ENCODE measurements at places on chromosomes 12 and 14.

DNA sequence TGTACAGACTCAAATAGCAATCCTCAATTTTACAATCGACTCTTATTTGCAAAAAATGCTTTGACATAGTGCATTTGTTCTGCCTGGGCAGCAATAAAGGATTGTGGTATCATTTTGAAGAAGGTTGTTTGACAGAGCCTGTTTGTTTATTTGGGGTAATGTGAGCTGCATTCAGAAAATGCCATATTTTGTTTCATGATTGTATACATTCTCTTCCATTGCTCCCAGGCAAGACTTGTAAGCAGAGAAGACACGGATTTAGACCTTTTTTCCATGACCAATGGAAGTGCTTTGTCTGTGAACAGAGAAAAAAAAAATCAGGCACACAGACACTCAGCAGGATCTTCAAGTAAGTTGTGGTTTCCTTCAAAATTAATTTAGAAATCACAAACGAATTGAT is 35.5 kb upstream of the ALX1 start:
- H3K4me3 ChIP-seq = no peak overlapping the region
- no peaks in the 10 kb centered on the region for H3K36me3 ChIP-seq
- no peak overlapping the region for H3K27ac ChIP-seq
- no peak for DNase-seq
- no peaks in the 10 kb centered on the region for H3K27me3 ChIP-seq

GRCh38 chr12:109308534-109309380 is at the start of gene FOXN4:
Gene FOXN4 (minus strand): TSS chr12:109309284. CDS start chr12:109308321, 963 bp downstream.
- H3K27me3 ChIP-seq = peaks cover 44% of the 10 kb centered on the region
- H3K4me3 ChIP-seq = peak within 1 kb of the TSS; percentile 92
- DNase-seq = no peak
- peaks cover 12% of the 10 kb centered on the region for H3K4me1 ChIP-seq

- H3K4me3 ChIP-seq = no peak overlapping the region
- no peaks in the 10 kb centered on the region for H3K36me3 ChIP-seq
- no peak for DNase-seq
- H3K4me1 ChIP-seq = no peaks in the 10 kb centered on the region
- H3K27ac ChIP-seq = no peak overlapping the region
- peaks cover 39% of the 10 kb centered on the region for H3K27me3 ChIP-seq
These were observed 68.0 kb downstream of the GRIN2B start for GRCh38 chr12:13913371-13913770.

- no peaks in the 10 kb centered on the region for H3K36me3 ChIP-seq
- no peaks in the 10 kb centered on the region for H3K4me1 ChIP-seq
- H3K27ac ChIP-seq = no peak overlapping the region
- no peak overlapping the region for H3K4me3 ChIP-seq
- no peak for DNase-seq
These were observed 91.6 kb upstream of the VRK1 start for GRCh38 chr14:96705422-96706092.

GRCh38 chr14:53714495-53715192 is 242.0 kb downstream of the BMP4 start:
- H3K4me1 ChIP-seq = no peaks in the 10 kb centered on the region
- no peak for DNase-seq
- no peaks in the 10 kb centered on the region for H3K27me3 ChIP-seq
- no peak overlapping the region for H3K4me3 ChIP-seq
- H3K36me3 ChIP-seq = no peaks in the 10 kb centered on the region
- H3K27ac ChIP-seq = no peak overlapping the region

DNA sequence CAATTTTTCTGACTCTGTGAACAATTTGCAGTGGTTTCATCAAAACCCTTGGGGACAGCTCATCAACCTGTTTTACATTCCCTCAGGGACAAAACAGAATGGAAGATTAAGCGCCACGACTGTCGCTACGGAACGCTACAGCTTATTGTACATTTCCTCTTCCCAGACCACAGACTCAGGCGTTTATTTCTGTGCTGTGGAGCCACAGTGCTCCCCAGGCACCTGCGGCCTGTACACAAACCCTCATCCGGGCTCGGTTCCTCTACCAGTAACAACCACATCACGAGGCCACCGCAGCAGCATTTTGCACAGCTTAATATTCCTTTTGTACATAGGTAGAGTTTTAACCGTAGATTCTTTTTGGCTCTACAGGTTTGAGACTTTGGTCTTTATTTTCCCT is 397.4 kb upstream of the OR4E1 start:
- H3K4me3 ChIP-seq = peak overlapping the region; percentile 88
- H3K27me3 ChIP-seq = peaks cover 40% of the 10 kb centered on the region
- H3K4me1 ChIP-seq = peaks cover 21% of the 10 kb centered on the region

- H3K27me3 ChIP-seq = no peaks in the 10 kb centered on the region
- no peaks in the 10 kb centered on the region for H3K36me3 ChIP-seq
- no peak overlapping the region for H3K27ac ChIP-seq
These were observed 326.6 kb downstream of the LRIG3 start for GRCh38 chr12:58593557-58594304.

DNA sequence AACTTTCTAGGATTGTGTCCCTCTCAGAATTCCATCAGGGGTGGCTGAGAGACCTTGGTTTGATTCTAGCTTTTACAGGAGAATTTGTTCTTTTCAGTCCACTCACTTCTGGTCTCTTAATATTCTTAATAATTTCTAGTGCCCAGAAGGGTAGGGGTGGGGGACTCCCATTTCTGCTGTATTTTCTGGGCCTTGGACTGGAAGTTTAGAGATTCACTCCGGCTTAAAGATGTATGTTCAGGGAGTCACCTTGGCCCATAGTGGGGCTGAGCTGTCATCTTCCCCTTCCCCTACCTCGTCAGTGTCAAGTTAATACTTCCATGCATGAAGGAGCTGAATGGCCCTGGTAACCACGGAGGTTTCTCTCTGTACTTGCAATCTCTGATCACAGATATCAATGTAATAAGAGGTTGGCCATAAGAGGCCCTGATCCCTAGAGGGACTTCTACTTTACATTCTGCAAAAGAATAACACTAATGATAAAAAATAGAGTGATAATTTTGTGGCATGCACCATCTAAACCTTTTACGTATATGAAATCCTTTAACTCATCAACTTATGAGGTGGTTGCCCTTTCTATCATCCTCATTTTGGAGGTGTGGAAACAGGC is 6.7 kb downstream of the KRT81 start:
- DNase-seq = no peak
- peaks cover 2% of the 10 kb centered on the region for H3K4me1 ChIP-seq
- H3K27ac ChIP-seq = no peak overlapping the region
- no peaks in the 10 kb centered on the region for H3K36me3 ChIP-seq

- peaks cover 17% of the 10 kb centered on the region for H3K27me3 ChIP-seq
- DNase-seq = no peak
- H3K27ac ChIP-seq = no peak overlapping the region
- H3K36me3 ChIP-seq = no peaks in the 10 kb centered on the region
- H3K4me1 ChIP-seq = peaks cover 3% of the 10 kb centered on the region
- no peak overlapping the region for H3K4me3 ChIP-seq
These were observed 3.8 kb upstream of the GZMH start for GRCh38 chr14:24613241-24613640.

GRCh38 chr14:74065746-74066575 is 18.3 kb downstream of the ALDH6A1 start:
- DNase-seq = no peak
- no peak overlapping the region for H3K4me3 ChIP-seq
- peaks cover 2% of the 10 kb centered on the region for H3K36me3 ChIP-seq
- no peaks in the 10 kb centered on the region for H3K4me1 ChIP-seq
- H3K27me3 ChIP-seq = no peaks in the 10 kb centered on the region

- no peaks in the 10 kb centered on the region for H3K27me3 ChIP-seq
- no peak overlapping the region for H3K27ac ChIP-seq
- peaks cover 12% of the 10 kb centered on the region for H3K4me1 ChIP-seq
- DNase-seq = no peak
- H3K4me3 ChIP-seq = no peak overlapping the region
These were observed 11.9 kb downstream of the TMTC3 start for GRCh38 chr12:88153959-88154358.

GRCh38 chr12:52350021-52350620 is 17.2 kb downstream of the KRT85 start:
- H3K27ac ChIP-seq = no peak overlapping the region
- H3K36me3 ChIP-seq = no peaks in the 10 kb centered on the region
- no peak overlapping the region for H3K4me3 ChIP-seq
- no peak for DNase-seq
- peaks cover 11% of the 10 kb centered on the region for H3K27me3 ChIP-seq
- peaks cover 4% of the 10 kb centered on the region for H3K4me1 ChIP-seq

GRCh38 chr14:70073924-70074566 is 114.7 kb downstream of the SLC8A3 start:
- H3K36me3 ChIP-seq = no peaks in the 10 kb centered on the region
- H3K27ac ChIP-seq = no peak overlapping the region
- H3K4me3 ChIP-seq = no peak overlapping the region
- peaks cover 39% of the 10 kb centered on the region for H3K27me3 ChIP-seq
- H3K4me1 ChIP-seq = no peaks in the 10 kb centered on the region

DNA sequence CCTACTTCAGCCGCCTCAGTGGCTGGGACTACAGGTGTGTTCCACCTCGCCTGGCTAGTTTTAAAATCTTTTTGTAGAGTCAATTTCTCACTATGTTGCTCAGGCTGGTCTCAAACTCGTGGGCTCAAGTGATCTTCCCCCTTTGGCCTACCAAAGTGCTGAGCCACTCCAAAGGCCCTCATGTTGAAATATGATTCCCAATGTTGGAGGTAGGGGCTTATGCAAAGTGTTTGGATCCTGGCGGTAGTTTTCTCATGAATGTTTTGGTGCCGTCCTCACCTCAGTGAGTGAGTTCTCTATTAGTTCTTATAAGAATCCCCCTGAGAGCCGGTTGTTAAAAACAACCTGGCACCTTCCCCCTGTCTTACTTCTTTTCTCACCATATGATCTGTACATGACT is 784.6 kb downstream of the TMTC2 start:
- no peak for DNase-seq
- no peaks in the 10 kb centered on the region for H3K27me3 ChIP-seq
- H3K36me3 ChIP-seq = no peaks in the 10 kb centered on the region
- no peaks in the 10 kb centered on the region for H3K4me1 ChIP-seq

Data from naive B cell (primary cell).